ENCODE measurements at places on chromosomes 2 and 18.
A peak's percentile ranks its signal among the peaks of the same experiment; 100 is the strongest.

DNA sequence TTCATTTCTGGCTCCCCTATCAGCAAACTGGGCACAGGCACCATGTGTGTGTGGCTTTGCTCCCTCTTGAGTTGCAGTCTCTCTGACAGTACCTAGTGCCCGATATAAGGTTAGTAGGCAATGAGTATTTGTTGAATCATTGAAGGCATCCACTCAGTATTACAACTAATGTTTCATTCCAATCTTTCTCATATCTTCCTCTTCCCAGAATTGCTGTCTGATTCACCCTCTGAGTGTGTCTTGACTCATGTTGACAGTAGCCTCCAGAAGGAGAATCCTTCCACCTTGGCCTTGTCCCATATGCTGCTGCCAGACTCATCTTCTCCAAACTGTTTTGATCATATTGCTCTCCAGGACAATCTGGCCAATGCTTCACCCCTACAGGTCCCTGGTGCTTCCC lies 202.5 kb downstream of the LRRTM1 start:
- H3K4me3 ChIP-seq: no peak overlapping the region
- no peak for DNase-seq
- H3K27ac ChIP-seq: no peak overlapping the region
- H3K27me3 ChIP-seq: peaks cover 4% of the 10 kb centered on the region
- H3K4me1 ChIP-seq: no peaks in the 10 kb centered on the region

DNA sequence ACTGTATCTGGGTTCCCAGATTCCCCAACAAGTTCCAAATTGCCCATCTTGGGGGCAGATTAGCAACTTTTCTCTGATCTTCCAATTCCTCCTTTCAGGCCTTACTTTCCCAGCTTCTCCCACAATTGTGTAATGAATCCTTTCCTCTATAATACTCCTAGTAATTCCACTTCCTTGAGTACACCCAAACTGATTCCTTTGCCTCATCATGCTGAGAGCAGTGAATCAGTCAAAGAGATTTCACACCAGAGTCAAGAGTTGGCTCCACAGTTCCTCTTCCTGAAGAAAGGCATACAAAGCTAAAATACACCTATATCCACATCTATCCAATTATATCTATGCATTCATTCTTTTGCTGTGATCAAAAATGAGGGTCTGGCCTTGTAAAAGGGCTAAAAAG lies 28.6 kb upstream of the DAPL1 start:
- H3K27me3 ChIP-seq: peaks cover 9% of the 10 kb centered on the region
- no peak for DNase-seq
- H3K27ac ChIP-seq: no peak overlapping the region
- no peaks in the 10 kb centered on the region for H3K36me3 ChIP-seq
- peaks cover 16% of the 10 kb centered on the region for H3K4me1 ChIP-seq

DNA sequence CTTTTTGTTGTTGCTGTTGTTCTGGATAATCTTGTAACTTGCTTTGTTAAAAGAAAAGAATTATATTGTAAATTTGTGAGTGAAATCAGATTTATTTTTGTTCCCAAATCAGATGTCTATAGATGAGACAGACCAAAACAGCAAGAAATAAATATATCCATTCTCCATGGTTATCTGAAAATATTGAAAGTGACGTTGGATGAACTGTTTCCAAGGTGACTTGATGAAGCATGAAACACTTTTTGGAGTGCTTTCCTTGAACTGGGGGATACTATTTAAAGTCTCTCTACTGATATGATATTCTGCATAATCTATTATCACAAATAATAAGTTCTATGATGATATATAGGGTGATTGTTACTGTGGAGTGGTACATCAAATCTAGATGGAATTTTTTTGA lies 315.4 kb upstream of the THUMPD2 start:
- peaks cover 14% of the 10 kb centered on the region for H3K4me1 ChIP-seq
- H3K27ac ChIP-seq: peak overlapping the region; percentile 14
- no peaks in the 10 kb centered on the region for H3K36me3 ChIP-seq
- H3K4me3 ChIP-seq: no peak overlapping the region
- peaks cover 1% of the 10 kb centered on the region for H3K27me3 ChIP-seq

- H3K36me3 ChIP-seq: no peaks in the 10 kb centered on the region
- no peaks in the 10 kb centered on the region for H3K4me1 ChIP-seq
- no peak overlapping the region for H3K4me3 ChIP-seq
Measured at GRCh38 chr18:27277554-27277953, 92.4 kb upstream of the CHST9 start.

DNA sequence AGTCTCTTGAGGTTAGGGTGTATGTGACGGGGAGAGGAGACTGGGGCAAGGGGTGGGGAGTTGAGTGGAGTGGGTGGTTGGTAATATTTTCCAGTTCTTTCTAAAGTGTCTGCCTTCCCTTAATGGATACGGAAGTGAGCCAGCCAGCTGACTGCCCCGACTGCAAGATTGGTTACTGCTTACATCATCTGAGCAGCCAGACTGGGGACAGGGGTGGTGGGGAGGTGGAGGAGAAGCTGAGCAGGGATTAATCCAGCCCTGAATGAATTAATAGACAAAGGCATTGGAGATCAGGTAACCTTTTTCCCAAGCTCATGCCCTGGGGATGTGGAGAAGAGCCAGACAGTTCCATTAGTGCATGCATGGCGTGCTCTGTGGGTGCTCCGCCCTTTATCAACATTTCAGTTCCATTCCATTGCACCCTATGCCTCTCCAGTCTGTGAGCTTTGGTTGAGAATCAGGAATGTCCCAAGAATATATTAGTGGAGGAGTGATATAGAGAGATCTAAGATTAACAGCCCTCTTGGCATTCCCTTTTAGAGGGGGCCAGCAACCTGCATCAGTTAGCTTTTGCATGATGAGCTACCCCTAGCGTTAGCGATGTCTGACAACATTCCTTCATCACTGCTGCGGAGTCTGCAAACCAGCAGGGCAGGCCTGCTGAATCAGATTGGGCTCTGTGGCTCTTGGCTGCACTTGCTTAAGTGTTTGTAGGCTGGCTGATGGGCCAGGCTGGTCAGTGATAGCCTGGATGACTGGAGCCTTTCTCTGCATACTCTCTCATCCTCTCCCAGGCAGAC lies 67.4 kb downstream of the TNP1 start:
- DNase-seq: no peak
- H3K27me3 ChIP-seq: no peaks in the 10 kb centered on the region
- H3K27ac ChIP-seq: peak overlapping the region; percentile 86
- peaks cover 28% of the 10 kb centered on the region for H3K4me1 ChIP-seq
- no peaks in the 10 kb centered on the region for H3K36me3 ChIP-seq
- H3K4me3 ChIP-seq: no peak overlapping the region

GRCh38 chr2:228917220-228917619 lies 353.9 kb downstream of the PID1 start:
- H3K36me3 ChIP-seq: no peaks in the 10 kb centered on the region
- H3K4me3 ChIP-seq: no peak overlapping the region
- DNase-seq: no peak
- H3K27ac ChIP-seq: no peak overlapping the region

- H3K36me3 ChIP-seq: no peaks in the 10 kb centered on the region
- peaks cover 5% of the 10 kb centered on the region for H3K4me1 ChIP-seq
- H3K4me3 ChIP-seq: no peak overlapping the region
- no peak overlapping the region for H3K27ac ChIP-seq
- no peak for DNase-seq
Measured at GRCh38 chr2:72118951-72119350, 28.7 kb downstream of the CYP26B1 start.

- no peak overlapping the region for H3K4me3 ChIP-seq
- no peak for DNase-seq
- H3K36me3 ChIP-seq: no peaks in the 10 kb centered on the region
Measured at GRCh38 chr2:204365811-204366210, 179.5 kb upstream of the PARD3B start.

DNA sequence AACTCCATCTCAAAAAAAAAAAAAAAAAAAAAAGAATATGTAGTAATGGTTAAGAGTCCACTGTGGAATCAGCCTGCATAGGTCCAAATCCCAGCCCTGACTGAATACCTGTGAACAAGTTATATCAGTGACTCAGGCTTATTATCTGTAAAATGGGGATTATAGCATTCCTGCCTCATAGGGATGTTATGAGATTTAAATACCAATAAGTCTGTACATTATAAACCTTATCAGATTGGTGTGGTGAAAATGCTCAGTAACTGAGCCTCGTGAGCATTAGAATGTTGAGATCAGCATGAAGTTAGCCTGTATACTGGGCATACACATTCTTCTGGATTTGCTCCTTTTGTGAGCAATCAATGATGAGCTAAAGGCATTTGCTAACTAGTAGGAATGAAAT lies 3.0 kb upstream of the AMMECR1L start:
- H3K4me1 ChIP-seq: peaks cover 23% of the 10 kb centered on the region
- no peak overlapping the region for H3K4me3 ChIP-seq
- H3K27ac ChIP-seq: no peak overlapping the region
- peaks cover 3% of the 10 kb centered on the region for H3K27me3 ChIP-seq
- no peak for DNase-seq
- H3K36me3 ChIP-seq: peaks cover 13% of the 10 kb centered on the region

DNA sequence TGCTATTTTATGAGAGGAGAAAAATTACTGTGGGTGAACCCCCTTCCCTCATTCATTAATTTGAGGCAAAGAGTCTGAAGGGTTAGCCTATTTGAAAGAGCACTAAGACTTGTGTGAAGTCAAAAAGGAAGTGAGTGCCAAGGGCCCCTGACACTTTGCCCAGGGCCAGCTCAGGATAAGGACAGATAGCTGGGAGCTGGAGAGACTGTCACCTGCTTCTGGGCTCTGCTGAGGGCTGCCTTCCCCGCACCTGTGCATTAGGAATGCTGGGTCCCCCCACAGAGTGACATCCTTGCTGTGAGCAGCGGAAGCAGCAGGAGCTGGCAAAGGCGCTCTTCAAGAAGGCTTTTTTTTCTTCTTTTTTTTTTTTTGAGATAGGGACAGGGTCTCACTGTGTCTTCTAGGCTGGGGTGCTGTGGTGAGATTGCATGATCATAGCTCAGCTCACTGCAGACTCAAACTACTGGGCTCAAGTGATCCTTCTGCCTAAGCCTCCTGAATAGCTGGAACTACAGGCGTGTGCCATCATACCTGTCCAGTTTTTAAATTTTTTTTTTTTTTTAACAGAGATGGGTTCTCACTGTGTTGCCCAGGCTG lies 148.3 kb downstream of the AQP4 start:
- no peak for DNase-seq
- H3K27me3 ChIP-seq: peaks cover 17% of the 10 kb centered on the region
- H3K4me3 ChIP-seq: no peak overlapping the region
- no peaks in the 10 kb centered on the region for H3K36me3 ChIP-seq
- H3K4me1 ChIP-seq: no peaks in the 10 kb centered on the region
- H3K27ac ChIP-seq: no peak overlapping the region

- no peak overlapping the region for H3K27ac ChIP-seq
- peaks cover 47% of the 10 kb centered on the region for H3K4me1 ChIP-seq
- H3K4me3 ChIP-seq: no peak overlapping the region
- peaks cover 22% of the 10 kb centered on the region for H3K36me3 ChIP-seq
- DNase-seq: no peak
- no peaks in the 10 kb centered on the region for H3K27me3 ChIP-seq
Measured at GRCh38 chr2:239044336-239044735, 196.5 kb downstream of the TWIST2 start.

DNA sequence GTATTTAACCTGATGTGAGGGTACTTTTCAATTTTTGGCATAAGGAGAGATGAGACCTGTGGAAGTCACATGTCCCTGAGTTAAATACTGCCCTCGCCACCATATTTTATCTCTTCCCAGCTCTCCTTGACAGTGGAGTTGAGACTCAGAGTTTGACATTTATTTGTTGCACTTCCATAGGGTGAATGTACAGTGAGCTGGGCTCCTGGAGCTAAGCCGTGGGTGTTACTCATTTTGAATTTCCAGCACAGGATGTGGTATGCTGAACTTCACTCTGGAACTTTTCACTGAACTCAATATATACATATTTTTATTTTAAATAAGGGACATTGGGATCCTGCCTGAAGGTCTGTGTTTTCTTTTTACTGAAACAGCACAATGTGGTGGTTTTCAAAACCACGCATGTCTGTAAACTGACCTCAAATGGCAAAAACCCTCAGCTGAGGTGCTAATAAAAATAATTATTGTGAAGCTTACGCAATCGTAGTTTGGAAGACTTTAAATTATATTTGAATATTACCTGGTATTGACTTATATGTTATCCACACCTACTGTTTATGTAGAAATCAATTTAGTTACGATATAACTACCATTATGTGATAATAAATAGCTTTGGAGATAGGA lies 12.1 kb downstream of the RNF144A start:
- H3K27me3 ChIP-seq: no peaks in the 10 kb centered on the region
- no peak overlapping the region for H3K4me3 ChIP-seq
- H3K27ac ChIP-seq: no peak overlapping the region
- H3K36me3 ChIP-seq: peaks cover 32% of the 10 kb centered on the region
- peaks cover 18% of the 10 kb centered on the region for H3K4me1 ChIP-seq
- no peak for DNase-seq

DNA sequence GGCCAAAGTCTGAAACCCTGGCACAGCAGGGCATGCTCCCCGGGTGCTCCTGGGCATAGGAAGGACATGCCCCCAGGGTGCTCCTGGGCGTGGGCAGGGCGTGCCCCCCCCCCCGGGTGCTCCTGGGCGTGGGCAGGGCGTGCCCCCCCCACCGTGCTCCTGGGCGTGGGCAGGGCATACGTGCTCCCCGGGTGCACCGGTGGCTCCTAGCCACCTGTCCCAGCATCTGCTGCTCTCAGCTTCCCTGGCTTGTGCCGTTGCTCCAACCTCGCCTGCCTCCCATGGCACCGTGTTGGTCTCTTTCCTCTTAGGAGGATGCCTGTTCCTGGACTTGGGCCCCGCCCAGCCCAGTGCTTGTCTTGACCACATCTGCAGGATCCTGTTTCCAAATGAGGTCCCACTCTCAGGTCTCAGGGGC lies 95.6 kb upstream of the CTDP1 start:
- no peaks in the 10 kb centered on the region for H3K36me3 ChIP-seq
- H3K27me3 ChIP-seq: peaks cover 7% of the 10 kb centered on the region
- no peak for DNase-seq
- peak overlapping the region; percentile 48 for H3K27ac ChIP-seq
- no peak overlapping the region for H3K4me3 ChIP-seq

DNA sequence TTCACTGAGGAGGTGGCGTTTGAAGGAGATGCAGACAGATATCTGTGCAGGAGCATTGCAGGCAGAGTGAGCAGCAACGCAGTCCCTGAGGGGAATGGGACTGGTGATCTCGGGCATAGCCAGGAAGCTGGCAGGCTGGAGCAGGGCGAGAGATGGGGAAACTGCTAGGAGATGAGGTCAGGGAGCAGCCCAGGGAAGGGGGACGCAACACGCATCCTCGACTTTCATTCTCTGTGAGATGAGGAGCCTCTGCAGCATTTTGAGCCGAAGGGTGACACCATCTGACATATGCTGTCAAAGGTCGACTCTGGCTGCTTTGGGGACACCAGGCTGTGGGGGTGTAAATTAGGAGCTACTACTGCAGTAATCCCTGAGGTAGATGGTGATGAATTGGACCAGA lies 4.3 kb upstream of the CHRNA1 start:
- no peaks in the 10 kb centered on the region for H3K36me3 ChIP-seq
- H3K4me3 ChIP-seq: no peak overlapping the region
- DNase-seq: no peak

GRCh38 chr2:200585340-200585729 lies 479 bp upstream of the AOX1 start:
- H3K36me3 ChIP-seq: no peaks in the 10 kb centered on the region
- no peak overlapping the region for H3K27ac ChIP-seq
- H3K4me1 ChIP-seq: peaks cover 9% of the 10 kb centered on the region
- H3K27me3 ChIP-seq: peaks cover 39% of the 10 kb centered on the region
- H3K4me3 ChIP-seq: peak overlapping the region; percentile 88

Measured in nephron progenitor cell (in vitro differentiated cells).